ENCODE measurements at places on chromosomes 7 and 10.

- DNase-seq, result no peak
Measured at GRCh38 chr10:101956898-101957297, 99.1 kb downstream of the ARMH3 start.

GRCh38 chr10:29136411-29136810, 152.5 kb upstream of the LYZL1 start:
- DNase-seq, result no peak

DNA sequence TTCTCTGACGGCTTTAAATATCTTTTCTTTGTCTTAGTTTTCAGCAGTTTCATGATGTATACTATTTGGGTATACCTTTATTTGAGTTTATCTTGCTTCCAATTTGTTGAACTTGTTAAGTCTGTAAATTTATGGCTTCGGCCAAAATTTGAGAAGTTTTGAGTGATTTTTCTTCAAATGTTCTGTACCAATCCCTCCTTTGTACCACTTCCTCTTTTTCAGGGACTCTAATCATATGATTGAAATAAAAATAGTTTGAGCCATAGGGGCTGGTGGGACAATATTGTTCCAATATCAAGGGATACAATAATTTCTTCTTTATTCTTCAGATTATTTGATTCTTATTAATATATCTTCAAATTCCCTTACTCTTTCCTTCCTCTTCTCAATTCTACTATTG, 43.1 kb upstream of the CTTNBP2 start:
- no peak for DNase-seq

DNA sequence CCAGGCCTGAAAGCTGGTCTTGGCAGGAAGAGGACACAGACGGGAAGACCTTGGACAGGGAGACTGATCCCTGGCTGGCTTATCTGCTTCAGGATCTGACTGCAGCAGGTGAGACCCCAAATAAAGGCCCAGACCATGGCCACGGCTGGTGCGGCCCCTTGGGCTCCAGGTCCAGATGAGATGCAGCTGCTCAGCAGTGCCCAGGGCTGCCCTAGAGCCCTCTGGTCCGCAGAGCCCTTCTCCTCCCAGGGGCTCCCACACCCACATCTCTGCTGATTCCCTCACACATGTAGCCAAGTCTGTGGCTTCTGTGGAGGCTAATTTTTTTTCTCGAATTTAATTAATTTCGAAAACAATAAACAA, 46.3 kb downstream of the VIPR2 start:
- peak; percentile 29 for DNase-seq

DNA sequence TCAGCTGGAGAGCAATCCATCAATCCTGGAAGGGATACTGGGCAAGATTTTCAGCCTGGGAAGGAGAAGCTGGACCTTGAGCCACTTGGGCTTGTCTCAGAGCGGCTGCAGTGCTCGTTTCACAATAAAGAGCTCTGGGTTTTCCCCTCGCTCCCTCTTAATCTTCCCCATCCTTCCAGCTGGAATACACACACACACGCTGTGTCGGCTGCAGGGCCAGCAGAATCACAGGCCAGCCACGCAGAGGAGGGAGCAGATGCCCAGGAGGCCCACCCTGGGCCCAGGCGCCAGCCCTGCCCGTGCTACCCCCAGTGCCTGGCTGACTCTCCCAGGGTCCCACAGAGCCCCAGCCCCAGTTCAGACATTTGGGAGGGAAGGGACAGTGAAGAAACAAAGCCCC, 255.1 kb downstream of the TNS3 start:
- DNase-seq, result no peak

DNA sequence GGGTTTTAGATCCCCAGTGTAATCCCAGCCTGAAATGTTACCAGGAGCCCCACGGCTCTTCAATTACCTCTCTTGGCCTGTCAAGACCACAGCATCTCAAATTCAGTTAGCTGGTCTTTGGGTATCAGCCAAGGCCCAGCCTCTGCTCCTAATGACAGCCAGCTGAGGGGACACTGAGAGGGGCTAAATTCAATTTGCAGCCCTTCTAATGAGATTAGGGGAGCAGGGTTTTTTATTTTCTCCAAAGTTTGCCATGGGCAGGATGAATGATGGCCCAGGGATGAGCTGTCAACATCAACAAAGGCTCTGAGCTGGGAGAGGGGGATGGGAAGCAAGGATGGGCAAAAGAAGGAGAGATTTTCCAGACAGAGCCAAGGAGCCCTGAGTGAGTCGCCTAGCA, 116.8 kb upstream of the TBX20 start:
- no peak for DNase-seq

DNA sequence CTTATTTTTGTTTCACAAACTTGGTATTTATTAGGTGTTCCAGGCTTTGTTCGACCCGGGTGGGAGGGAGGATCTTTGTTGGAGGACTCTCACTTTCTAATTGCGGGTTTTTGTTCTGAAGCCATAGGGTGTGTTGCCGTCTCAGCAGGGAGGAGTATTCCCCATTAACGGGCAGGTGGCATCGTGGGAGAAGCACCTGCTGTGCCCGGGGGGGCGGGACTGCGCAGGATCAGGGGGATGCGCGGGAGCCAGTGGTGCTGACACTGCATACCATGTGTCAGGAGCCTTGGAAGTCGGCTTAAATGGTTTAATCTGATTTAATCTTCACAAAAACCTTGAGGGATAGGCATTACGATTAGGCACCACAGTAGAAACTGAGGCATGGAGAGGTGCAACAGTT, 113.0 kb downstream of the MGMT start:
- no peak for DNase-seq

DNA sequence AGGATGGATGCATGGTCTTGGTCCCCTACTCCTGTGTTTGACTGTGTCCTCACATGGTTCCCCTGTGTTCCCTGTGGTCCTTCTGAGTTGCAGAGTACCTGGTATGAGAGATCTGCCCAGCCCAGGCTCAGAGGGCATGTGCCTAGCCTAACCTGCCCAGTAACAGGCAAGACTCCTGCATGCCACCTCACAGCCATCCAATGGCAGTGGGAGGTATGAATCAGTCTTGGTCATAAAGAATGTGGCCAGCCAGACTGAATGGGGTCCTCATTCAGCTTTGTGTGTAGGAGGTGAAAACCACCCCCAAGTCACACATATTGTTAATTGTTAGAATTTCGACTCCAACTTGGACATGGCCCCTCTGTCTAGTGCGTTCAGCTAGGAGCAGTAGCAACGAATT, 17.2 kb upstream of the GPR158 start:
- DNase-seq, result no peak

- no peak for DNase-seq
Measured at GRCh38 chr7:151087245-151088018, 1.2 kb downstream of the AGAP3 start.

- DNase-seq, result no peak
Measured at GRCh38 chr10:59803714-59804113, 50.5 kb upstream of the MRLN start.

GRCh38 chr10:24645784-24646183, 77.9 kb downstream of the ARHGAP21 start:
- no peak for DNase-seq

- no peak for DNase-seq
Measured at GRCh38 chr7:29077176-29077575, 69.2 kb downstream of the CPVL start.

DNA sequence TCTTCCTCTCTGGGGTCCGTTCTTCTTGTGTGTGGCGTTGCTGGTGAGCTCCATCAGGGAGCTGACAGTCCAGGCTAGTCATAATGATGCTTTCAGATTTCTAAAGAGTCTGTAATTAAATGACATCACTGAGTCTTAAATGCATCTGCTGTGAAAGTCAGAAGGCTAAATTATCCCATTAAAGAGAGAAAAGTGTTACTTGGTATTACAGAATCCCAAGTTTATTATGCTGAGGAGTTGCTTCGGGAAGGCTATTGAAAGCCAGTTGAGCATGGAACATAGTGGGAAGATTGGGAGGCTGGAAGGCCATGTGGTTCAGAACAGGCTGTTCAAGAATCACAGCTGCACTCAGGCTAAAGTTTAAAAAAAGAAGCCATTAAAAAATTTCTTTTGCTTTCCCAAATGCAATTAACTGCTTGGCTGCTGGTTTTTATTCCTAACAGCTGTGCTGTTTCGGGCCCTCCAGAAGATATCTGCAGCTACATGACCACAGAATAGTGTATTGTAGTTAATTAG, 342.6 kb upstream of the LRGUK start:
- DNase-seq, result no peak

GRCh38 chr10:89524279-89524678, 11.1 kb downstream of the SLC16A12 start:
- no peak for DNase-seq

GRCh38 chr7:99498546-99498944, 1.5 kb downstream of the ZNF394 start:
- no peak for DNase-seq

DNA sequence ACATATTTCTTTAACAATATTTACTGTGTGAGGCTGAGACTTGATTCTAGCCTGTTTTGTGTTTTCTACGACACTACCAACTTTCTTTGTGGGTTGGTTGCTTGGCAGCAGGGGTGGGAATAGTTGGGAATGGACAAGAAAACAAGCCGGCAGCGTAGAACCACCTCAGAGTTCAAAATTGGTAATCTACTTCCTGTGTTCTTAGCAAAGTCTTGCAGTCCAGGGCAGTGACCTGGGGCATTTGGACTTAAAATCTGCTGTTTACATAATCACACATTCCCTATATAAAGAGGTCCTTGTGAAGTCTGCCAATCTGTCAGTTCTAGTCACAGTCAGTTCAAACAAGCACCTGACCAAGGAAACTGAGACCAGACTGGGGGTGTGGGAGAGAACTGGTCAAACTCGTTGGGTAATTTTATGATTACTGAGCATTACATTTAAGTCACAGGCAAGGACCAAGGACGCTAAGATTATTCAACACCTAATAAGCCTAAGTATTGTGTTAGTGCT, 167.9 kb downstream of the CPEB3 start:
- no peak for DNase-seq

GRCh38 chr10:72729528-72729927, 37.6 kb downstream of the MCU start:
- no peak for DNase-seq

- DNase-seq, result no peak
Measured at GRCh38 chr10:116270771-116271592, 2.0 kb downstream of the GFRA1 start.

DNA sequence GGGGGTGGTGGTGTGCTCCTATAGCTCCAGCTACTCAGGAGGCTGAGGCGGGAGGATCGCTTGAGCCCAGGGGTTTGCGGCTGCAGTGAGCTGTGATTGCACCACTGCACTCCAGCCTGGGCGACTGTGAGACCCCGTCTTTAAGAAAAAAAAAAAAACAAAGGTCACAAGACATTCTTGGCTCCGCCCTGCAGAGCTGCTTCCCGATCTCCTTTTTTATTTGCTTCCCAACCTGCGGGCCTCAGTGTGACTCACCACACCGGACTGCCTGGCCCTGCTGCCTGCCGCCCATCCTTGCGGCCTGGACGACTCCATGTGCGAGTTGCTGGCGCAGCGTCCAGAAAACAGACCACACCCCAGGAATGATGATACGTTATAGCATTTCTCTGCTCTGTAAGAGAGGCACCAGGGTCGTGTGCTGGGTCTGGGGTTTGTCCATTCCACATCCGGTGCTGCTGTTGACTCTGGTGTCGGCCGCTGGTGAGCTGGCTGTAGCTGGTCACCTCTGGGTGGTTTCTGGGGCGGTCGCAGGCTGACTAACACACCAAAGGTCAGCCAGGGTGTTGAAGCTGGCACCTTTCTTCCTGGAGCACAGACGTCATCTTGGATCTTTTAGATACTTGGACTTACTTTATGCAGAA, 123.6 kb downstream of the TCF7L2 start:
- DNase-seq, result peak; percentile 88

- no peak for DNase-seq
Measured at GRCh38 chr10:49610114-49610457, at the start of gene SLC18A3. Gene SLC18A3, plus strand, starts transcription at chr10:49610310. Its CDS starts 431 bp downstream, at chr10:49610741.

DNA sequence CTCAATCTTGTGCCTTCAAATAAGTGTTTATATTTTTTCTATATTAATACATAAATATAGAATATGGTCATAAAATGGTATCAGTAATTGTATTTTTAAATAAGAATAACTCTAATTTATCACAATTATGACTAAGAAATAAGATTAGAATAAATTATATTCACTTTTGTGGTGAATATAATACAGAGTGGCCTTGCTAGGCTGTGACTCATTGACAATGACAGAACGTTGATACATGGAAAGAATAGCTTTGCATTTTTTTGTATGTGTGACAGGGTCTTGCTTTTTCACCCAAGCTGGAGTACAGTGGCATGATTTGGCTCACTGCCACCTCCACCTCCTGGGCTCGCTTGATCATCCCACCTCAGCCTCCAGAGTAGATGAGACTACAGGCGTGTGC, 47.8 kb upstream of the PCLO start:
- DNase-seq, result no peak

GRCh38 chr10:17599089-17599488, 18.1 kb downstream of the HACD1 start:
- DNase-seq, result no peak

- DNase-seq, result no peak
Measured at GRCh38 chr7:135215698-135216097, 4.4 kb upstream of the WDR91 start.

DNA sequence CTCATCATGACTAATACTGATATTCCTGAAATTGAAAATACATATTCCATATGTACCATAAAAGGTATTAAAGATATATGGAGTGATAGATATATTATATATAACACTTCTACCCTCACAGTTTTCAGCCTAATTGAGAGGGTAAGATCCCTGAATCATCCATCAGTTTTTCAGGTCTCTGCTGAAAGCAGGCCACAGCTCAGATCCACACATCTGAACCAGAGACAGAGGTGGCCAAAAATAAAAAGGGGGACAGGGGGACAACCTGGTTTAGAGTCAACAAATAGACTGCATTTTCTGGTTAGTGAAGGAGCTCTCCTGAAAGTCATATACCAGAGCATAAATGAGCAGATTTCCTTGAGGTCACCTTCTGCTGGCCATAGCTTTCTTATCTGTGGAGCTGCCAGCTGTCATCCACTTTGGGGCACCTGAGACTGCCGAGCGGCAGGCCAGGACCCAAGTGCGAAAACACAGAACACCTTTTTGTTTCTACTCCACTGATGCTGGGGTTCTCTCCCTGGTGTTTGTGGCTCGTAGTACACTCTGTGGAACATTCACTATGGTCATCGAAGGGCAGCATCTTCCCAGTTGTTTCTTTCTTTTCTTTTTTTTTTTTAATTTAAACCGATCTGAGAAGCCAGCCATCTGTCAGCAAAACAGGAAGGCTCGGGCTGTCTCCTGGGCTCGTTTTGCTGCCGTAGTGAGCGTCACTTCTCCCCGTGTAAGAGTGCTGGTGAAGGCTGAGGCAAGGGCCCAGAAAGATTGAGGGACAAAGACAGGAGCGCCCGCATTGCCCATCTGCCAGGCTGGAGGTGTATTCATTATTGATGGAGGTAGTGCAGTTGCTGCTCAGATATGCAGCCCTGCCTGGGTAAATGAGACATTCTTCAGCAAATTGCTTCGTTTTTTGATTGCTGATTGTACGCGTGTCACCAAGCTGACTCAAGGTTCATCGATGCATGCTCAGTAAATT, 13.5 kb downstream of the IKZF1 start:
- no peak for DNase-seq

- DNase-seq, result no peak
Measured at GRCh38 chr7:150797661-150798060, 2.5 kb downstream of the TMEM176B start.

Measured in suprapubic skin (tissue), 4 donors.